AML-193 (cell line): ENCODE measurements at places on chromosomes 4 and X.
A peak's percentile ranks its signal among the peaks of the same experiment; 100 is the strongest.

- DNase-seq, result no peak
Measured at GRCh38 chrX:15177316-15177715, 92.6 kb downstream of the ASB9 start.

GRCh38 chr4:7861440-7861881 lies 78.2 kb downstream of the AFAP1 start:
- DNase-seq, result no peak

DNA sequence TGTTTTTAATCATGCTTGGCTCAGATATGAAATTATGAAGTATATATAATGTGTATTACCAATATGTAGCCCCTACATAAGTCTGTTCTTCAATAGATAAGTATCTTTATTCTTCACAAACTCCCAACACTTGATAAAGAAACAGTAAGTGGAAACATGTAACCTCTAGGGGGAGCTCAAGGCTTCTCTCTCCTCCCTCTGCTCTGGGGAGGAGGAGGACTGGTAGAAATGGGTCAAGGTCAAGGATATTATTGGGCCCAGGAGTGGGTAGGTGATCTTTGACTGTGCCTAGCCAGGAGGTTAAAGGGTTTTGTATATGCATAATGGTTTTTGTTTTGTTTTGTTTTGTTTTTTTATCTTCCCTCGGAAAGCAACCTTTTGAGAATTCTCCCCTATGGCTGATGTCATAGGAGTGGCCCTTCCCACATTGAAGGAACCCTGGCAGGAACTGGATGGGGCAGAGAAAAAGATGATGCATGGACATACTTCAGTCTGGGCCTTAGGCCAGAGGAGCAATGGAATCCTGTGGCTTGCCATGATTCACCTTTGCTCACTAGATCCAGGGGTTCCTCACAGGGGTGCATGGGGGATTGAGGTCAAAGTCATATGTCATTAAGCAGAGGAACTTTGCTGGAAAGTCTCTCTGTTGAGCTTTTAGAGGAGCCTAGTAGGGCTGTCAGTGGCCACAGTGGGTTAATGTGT lies 460.3 kb downstream of the MID1IP1 start:
- peak; percentile 6 for DNase-seq

DNA sequence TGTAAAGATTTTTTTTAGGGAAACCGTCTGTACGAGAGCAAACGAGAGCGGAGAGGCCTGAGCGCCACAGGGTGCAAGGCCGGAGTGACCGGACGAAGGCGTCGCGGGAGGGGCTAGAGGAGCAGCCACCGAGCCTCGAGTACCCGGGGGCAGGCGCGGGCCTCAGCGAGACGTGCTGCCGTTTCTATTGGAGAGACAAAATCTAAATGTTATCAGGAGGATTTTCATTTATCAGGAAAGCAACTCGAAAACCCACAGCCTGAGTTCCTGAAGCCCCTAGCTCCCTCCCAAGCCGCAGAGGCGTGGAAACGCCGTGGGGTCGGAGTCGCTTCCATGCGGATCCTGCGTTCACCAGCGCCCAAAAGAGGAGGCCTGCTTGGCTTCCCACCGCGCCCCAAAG lies 194.3 kb downstream of the MGST2 start:
- DNase-seq, result no peak

- no peak for DNase-seq
Measured at GRCh38 chrX:2701600-2701999, 10.5 kb downstream of the CD99 start.

- no peak for DNase-seq
Measured at GRCh38 chr4:185651137-185651677, 115.9 kb upstream of the PDLIM3 start.

DNA sequence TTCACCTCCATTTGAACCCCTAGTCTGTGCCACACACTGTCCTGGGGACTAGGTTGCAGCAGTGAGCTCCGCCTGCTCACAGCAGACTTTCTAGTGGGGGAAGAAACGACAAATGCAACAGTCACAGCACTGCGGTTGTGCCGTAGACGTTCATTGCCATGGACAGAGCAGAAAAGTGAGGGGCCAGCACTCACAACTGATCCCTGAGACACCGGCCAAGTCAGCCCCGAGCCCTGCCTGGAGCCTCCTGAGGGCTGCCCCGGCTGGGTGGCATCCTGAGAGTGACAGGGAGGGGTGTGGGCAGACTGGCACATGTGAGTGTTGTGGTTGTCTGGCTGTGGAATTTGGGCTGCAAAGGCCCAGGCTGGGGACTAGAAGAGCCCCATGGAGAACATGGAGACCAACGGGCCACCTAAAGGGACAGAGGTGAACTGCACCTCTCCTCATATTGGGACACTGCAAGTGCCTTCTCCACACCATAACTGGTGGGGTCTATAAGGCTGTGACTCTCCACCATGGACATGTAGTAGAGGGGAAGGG lies 4.6 kb downstream of the DUSP9 start:
- no peak for DNase-seq

DNA sequence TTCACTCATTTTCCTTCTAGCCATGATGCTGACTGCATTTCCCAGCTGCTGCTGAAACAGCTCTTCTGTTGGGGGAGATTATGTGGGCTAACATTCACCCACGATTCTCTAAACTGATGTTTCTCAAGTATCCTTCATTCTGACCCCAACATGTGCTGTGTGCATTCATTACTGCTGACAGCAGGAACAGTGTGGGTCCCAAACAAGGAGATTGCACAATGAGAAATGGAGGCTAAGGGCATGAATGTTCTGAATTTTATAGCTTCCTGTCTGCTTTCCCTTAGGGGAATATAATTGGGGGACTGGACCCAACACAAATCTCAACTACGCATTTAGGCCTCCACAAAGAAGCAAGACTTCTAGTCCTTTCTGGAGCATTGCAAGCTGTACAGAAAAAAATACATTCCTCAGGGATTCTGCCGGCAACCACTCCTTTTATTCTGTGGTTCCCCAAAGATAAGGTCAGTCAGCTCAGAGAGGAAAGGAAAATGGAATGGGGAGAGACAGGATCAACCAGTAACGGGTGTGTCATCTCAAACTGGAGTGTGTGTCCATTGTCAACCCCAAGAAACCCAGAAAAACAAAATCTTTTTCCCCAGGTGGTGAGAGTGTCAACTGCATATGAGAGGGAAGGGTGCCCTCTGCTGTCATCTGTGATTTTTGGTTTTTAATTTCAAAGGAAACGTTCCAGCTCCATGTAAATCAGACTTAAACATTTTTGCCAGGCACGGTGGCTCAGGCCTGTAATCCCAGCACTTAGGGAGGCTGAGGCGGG lies 81.5 kb upstream of the EGFL6 start:
- DNase-seq, result peak; percentile 54

DNA sequence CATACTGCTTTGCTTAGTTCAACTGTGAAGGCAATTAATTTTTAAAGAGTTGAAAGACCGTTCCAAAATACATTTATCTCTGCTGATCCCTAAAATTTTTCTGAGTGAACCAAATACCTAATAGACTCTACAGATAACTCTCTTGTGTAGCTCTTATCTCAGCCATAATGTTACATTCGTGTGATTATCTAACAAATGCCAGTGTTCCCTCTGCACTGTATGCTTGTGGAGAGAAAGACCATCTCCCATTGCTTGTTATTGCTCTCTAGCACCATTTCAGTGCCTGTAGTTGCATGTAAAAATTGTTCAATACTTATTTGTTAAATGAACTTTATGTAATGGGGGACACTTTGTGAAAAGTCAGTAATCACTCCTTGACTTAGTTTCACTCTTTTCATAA lies 81.3 kb upstream of the ATOH1 start:
- no peak for DNase-seq

GRCh38 chrX:15107367-15107988 lies 162.4 kb downstream of the ASB9 start:
- DNase-seq, result no peak

GRCh38 chrX:149937871-149938426 lies 342 bp downstream of the EOLA2 start:
- no peak for DNase-seq

GRCh38 chrX:133634416-133634815 lies 219.1 kb upstream of the GPC4 start:
- DNase-seq, result no peak

- DNase-seq, result no peak
Measured at GRCh38 chr4:123167931-123168330, 228.7 kb upstream of the SPRY1 start.

- no peak for DNase-seq
Measured at GRCh38 chr4:139670775-139671174, 5.2 kb downstream of the MGST2 start.

DNA sequence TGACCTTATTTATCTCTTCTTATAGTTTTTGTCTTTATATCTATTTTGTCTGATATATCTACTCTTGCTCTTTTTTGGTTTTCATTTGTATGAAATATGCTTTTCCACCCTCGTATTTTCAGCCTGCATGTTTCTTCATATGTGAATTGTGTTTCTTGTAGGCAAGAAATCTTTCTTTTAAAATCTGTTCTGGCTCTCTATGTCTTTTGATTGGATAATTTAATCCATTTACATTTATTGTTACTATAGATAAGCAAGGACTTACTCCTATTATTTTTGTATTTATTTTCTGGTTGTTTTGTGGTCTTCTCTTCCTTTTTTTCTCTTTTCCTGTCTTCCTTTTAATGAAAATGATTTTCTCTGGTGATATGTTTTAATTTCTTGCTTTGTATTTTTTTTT lies 403.1 kb downstream of the DCAF12L2 start:
- DNase-seq, result no peak

DNA sequence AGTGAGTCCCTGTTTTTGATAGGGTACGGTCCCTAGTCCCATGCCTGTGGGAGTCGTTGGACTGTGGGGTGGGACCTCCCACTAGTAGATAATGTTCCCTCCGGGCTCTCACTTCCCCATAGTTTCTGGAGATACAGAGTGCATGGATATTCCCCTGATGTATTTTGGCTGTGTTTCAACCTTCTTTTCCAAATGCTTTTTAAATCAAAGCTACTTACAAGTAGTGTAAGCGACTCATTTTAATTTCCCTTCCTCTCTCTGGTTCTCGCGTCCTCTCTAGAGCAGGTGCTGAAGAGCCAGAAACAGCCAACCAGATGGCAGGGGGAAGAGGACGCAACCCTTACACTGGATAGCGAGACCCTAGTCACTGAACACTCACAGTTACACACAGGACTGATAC lies 79.2 kb downstream of the ZNF827 start:
- DNase-seq, result no peak

- no peak for DNase-seq
Measured at GRCh38 chrX:47458528-47458927, 24.5 kb downstream of the ZNF41 start.

DNA sequence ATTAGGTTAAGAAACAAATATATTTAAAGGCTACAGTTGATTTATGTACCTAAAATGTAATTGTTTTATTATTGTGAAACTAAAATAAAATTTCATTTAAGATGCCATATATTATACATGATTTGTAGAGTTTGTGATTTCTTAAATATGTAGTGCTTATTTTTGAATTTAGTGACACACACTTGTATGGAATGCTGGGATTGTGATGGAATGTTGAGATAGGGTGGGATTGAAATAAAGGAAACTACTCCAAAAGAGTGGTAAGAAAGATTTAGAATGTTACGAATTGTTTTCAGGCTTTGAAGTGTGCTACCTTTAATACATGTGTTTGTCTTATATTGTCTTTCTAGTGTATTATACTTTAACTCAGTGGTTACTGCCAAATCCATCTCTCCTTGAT lies 330.3 kb upstream of the PITX2 start:
- no peak for DNase-seq

GRCh38 chrX:49059681-49060085 lies 884 bp downstream of the CCDC120 start:
- DNase-seq, result no peak

GRCh38 chrX:74272230-74272629 lies 31.8 kb upstream of the ZCCHC13 start:
- DNase-seq, result no peak

DNA sequence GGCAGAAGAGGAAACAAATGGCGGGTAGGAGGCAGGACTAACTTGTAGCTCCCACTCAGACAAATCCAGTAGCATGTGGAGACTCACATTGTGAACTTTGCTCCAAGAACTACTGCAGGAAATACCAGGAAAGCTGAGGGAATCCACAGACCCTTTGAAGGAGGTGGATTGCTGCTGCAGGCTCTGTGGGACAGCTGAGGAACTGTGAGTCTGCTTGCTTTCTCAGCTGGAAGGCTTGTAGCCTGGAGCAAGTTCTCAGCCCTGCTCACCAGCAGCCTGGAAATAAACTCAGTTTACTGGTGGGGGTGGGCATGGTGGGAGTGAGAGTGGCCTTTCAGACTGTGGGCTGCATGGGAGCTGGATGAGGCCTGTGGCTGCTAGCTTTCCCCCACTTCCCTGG lies 16.0 kb downstream of the RTL3 start:
- no peak for DNase-seq

GRCh38 chr4:150714462-150715438 lies 132.8 kb downstream of the MAB21L2 start:
- DNase-seq, result no peak

DNA sequence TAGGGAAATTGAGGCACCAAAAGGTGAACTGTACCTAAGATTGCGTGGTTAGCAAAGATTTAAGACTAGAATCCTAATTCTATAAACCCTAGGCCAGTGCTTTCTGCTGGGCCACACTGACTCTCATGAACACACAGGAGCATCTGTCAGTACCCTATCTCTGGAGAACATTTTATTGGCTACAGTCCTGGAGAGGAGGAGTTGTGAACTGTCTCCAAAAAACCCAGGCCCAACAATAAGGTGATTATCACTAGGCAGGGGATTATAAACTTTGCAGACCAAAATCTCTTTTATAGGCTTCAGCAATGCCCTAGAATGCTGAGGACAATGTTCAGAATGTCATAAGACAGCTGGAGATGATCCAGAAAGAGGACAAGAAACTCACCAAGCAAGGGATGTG lies 24.1 kb downstream of the OPHN1 start:
- no peak for DNase-seq

GRCh38 chr4:117596917-117597480 lies 437.3 kb upstream of the NDST3 start:
- no peak for DNase-seq

DNA sequence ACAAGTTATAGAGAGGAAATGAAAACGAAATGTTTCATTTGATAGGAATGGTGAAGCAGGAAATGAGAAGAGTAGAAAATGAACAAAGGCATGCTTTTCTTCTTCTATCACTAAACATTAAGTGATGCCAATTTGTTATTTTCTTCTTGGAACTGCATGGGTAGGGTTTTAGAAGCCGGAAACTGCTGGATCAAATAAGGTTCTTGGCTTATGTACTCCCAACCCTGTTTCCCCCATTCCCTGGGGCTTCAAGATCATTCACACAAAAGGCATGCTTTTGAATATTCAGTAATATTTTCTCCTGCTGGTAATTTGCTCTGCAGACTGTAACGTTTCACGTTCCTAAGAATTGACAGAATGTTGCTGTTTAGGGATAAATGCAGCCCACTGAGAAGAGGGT lies 224.1 kb downstream of the NLGN4X start:
- DNase-seq, result no peak

- DNase-seq, result no peak
Measured at GRCh38 chrX:39398963-39399261, 597.7 kb downstream of the MID1IP1 start.

DNA sequence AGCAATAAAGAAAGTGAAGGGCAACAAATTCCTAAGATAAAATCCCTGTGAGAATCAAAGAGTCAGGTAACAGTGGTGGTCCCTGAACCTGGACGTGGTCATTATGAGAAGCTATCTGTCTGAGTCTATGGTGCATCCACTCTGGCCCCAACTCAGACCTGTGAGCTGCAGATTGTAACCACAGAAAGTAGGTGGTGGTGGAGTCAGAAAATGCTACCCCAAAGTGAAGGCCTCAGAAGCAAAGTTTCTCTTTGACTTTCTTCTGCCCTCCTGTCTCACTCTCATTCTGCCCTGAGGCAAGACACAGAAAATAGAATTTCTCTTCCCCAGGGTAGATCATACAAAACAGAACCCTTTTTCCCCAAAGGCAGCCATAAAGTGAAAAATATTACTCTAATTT lies 84.1 kb upstream of the NEIL3 start:
- no peak for DNase-seq

GRCh38 chr4:23373261-23373660 lies 516.6 kb downstream of the PPARGC1A start:
- no peak for DNase-seq
